Thoracic aorta (tissue), 2 donors: ENCODE measurements at places on chromosomes 5 and 9.
A peak's percentile ranks its signal among the peaks of the same experiment; 100 is the strongest.

DNA sequence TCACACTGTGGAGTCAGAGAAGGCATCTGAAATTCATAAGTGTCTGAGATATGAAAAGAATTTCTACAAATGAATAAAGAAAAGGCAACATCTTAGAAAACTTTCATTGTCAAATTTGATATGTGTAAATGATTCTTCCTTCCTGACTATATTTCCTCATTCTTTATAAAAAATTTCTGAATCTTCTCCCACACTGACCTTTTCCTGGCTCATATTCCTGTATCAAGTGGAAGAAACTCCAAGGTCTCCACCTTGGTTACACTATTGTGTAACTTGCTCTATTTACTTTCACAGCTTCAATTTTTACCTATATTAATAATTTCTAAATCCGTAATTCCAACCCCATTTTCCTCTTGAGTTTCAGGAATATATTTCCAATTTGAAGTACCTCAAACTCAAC is 93.5 kb upstream of the FBXL7 start:
- no peak for DNase-seq

DNA sequence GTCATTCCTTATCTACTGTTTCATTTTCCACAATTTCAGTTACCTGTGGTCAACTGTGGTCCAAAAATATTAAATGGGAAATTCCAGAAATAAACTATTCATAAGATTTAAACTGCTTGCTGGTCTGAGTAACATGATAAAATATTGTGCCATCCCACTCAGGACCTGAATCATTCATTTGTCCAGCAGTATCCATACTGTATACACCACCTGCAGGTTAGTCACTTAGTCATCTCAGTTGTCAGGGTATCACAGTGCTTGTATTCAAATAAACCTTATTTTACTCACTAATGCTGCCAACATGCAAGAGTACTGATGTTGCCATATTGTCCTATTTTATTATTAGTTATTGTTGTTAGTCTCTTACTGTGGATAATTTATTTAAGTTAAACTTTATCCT is 139.7 kb downstream of the FBXO4 start:
- no peak for DNase-seq

GRCh38 chr9:136400038-136400834 is at the start of gene SNAPC4:
Gene SNAPC4, minus strand, starts transcription at chr9:136400170. Its CDS starts 1,742 bp downstream, at chr9:136398428.
- DNase-seq, result peak; percentile 30

GRCh38 chr9:122186301-122186700 is 26.6 kb downstream of the MORN5 start:
- DNase-seq, result no peak

DNA sequence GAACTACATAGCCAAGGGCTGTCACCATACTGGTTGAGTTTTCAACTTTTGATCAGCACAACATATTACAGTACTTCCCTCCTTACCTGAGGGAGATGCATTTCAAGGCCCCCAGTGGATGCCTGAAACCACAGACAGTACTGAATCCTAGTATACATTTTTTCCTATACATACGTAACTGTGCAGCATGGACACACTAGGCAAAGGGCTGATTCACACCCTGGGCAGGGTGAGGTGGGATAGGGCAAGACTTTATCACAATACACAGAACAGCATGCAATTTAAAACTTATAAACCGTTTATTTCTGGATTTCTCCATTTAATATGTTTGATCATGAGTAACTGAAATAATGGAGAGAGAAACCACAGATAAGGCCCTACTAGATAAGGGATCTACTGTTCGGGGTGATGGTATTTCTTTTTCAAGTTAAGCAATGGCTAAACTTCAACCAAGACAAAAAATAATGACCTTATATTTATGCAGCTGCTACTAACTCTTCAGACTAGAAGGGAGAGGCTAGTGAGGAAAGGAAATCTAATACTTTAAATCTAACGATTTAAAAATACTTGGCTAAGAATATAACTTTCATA is 186.9 kb upstream of the GNA14 start:
- DNase-seq, result no peak

DNA sequence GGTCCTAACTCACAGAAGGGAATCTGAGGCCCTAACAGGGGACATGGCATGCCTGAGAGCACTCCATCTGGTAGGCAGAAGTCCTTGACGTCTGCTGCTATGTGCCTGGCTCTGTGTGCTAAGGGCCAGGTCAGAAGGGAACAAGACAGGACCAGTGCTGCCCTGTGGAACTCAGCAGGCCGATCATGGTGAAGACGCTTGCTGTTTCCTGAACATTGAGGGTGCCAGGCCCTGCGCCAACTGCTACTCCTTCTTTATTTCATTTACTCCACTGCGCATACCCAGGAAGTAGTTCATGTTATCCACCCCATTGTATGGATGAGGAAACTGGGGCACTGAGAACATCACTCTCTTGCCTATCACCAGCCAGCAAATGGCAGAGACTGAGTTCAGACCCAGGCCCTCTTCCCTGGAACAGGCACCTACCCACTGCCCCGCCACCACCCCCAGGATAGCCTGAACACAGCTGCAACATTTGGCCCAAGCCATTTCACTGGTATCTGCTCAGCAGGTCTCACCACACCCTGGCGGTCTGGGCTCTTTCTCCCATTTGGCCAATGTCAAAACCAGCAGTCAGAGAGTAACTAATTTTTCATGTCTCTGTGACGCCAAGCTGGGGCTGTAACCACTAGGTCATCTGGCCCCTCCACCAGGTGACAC is 24.8 kb upstream of the FOXI1 start:
- no peak for DNase-seq

GRCh38 chr9:120693700-120694008 is 20.6 kb downstream of the MEGF9 start:
- DNase-seq, result no peak
